ENCODE measurements at places on chromosomes 1 and 21.
A peak's percentile ranks its signal among the peaks of the same experiment; 100 is the strongest.

GRCh38 chr1:30012455-30013440 lies 710.6 kb downstream of the MATN1 start:
- DNase-seq, result no peak

- DNase-seq, result no peak
Measured at GRCh38 chr1:59635097-59635496, 179.7 kb upstream of the HOOK1 start.

GRCh38 chr1:174958396-174958795 lies 41.4 kb upstream of the CACYBP start:
- DNase-seq, result no peak

DNA sequence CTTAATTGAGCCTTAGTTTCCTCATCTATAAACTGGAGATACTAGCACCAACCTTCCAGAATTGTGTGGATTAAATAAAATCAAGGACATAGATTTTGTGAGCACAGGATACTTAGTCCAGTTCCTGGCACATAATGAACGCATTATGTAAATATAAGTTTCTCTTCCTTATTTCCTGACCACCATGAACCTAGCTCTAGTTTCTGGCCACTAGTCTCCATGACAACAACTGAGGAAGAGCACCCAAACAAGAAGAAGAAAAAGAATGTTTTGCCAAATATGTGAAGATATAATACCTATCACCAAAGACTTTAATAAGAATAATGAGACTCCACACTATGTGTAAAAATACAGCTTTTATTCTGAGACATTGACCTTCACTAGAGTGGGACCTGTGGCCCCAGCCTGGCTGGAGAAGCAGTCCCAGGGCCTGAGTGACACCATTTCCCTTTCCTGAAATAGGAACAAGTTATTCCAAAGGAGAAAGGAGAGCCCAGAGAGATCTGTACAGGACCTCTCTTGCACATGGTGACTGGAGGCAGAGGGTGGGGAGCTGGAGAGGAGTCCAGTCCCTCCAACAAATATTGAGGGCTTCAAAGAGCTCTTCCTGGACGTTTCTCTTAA lies 940 bp upstream of the USF1 start:
- DNase-seq, result no peak

DNA sequence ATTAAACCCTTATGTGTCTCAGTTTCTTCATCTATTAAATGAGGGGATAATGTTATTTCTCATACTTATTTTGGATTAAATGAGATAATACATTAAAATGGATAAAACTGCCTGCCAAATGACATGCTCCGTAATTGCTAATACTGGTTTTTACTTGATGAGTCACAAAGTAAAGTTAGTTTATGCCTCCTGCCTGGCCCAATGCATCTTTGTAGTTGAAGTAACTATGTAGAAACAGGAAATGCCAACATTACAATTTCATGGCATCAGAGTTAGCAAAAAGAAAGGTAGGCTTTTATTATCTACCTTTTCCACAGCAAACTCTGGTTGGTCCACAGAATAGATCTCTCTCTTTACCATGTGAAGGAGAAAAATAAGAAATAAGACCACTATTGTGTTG lies 214.5 kb downstream of the TBX15 start:
- DNase-seq, result no peak

DNA sequence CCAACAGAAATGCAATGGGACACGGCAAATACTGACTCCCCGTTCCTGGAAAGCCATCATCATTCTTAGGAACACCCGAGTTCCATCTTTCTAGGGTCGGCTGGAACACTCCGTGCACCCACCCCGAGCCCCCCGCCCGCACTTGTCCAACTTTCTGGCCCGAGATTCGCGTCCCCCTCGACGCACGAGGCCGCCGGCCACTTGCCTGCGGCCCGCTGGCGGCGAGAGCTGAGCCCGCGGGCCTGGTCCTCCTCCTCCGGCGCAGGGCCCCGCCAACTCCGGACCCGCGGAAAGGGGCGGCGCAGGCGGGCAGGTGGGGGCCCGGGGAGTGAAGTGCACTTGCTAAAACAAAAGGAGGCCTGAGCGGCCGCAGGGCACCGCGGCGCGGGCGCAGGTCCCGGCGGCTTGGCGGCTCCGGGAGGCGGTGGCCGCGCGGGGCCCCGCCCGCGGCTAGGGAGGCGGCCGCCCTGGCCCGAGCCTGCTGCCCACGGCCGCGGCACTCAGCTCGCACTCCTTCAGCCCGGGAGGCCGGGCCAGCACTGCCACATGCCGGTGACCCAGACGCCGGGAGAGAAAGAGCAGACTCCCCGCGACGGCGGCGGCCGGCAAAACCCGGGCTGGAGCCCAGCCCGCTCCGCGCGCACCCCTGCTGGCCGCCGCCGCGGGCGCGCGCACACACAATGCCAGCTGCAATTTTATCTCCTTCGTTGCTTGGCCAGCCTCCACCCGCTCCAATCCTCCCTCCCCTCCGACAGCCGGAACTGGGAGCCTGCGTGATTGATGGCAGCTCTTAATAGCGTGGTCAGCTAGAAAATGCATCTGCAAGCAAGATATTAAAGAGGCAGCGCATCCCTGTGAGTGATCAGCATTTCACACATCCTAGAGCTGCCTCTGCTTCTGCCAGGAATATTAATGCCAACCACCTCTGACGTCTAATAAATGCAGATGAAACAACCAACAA lies 114.3 kb downstream of the RERE start:
- peak; percentile 95 for DNase-seq

GRCh38 chr1:158992787-158993312 lies 16.9 kb upstream of the IFI16 start:
- no peak for DNase-seq

All from cardiac septum (tissue), 1 donor.